ENCODE measurements at places on chromosomes 11 and 22. TPM values are rescaled to one million over a fixed set of nuclear protein-coding genes. Genes with fewer than 3 reads are reported as not detected.

CLMP gene
- 0.22 TPM for total RNA-seq

SPECC1L gene
- total RNA-seq, result 39.7 TPM

PKDREJ gene
- not detected for total RNA-seq

NRGN gene
- 0.20 TPM for total RNA-seq

OTOG gene
- not detected for total RNA-seq

MMP13 gene
- total RNA-seq, result not detected

SORL1 gene
- total RNA-seq, result under 0.01 TPM

PARVA gene
- total RNA-seq, result 17.0 TPM

SCT gene
- not detected for total RNA-seq

RCOR2 gene
- under 0.01 TPM for total RNA-seq

APOA5 gene
- total RNA-seq, result not detected

CNTF gene
- 1.1 TPM for total RNA-seq

LGR4 gene
- 1.6 TPM for total RNA-seq

CHRNA10 gene
- 0.60 TPM for total RNA-seq

GSTT2B gene
- 4.0 TPM for total RNA-seq

NCAM1 gene
- 1.2 TPM for total RNA-seq

RAB38 gene
- 0.60 TPM for total RNA-seq

CBLIF gene
- total RNA-seq, result not detected

MAPK8IP2 gene
- total RNA-seq, result 0.20 TPM

JAML gene
- total RNA-seq, result not detected

TMEM121B gene
- total RNA-seq, result under 0.01 TPM

LRRN4CL gene
- 0.22 TPM for total RNA-seq

FOLR2 gene
- total RNA-seq, result not detected

CCDC87 gene
- total RNA-seq, result under 0.01 TPM
